Kidney (tissue), 22 donors: ENCODE measurements at places on chromosomes 3 and 15. TPM values are rescaled to one million over a fixed set of nuclear protein-coding genes. Genes with fewer than 3 reads are reported as not detected.

GRCh38 chr3:27451251-27451650, 32.9 kb downstream of the SLC4A7 start:
- H3K27ac ChIP-seq: no peak overlapping the region
- H3K4me1 ChIP-seq: no peaks in the 10 kb centered on the region
- H3K27me3 ChIP-seq: no peaks in the 10 kb centered on the region
- DNase-seq: no peak
- H3K4me3 ChIP-seq: no peak overlapping the region
- H3K36me3 ChIP-seq: no peaks in the 10 kb centered on the region

GRCh38 chr3:58698246-58698645, 31.7 kb upstream of the FAM3D start:
- H3K27ac ChIP-seq: no peak overlapping the region
- no peaks in the 10 kb centered on the region for H3K36me3 ChIP-seq
- H3K4me3 ChIP-seq: no peak overlapping the region
- no peaks in the 10 kb centered on the region for H3K27me3 ChIP-seq
- no peaks in the 10 kb centered on the region for H3K4me1 ChIP-seq

- no peak for DNase-seq
- H3K4me1 ChIP-seq: peaks cover 3% of the 10 kb centered on the region
- H3K27ac ChIP-seq: no peak overlapping the region
Observed at GRCh38 chr3:133487204-133487603, 86.3 kb upstream of the CDV3 start.

- H3K36me3 ChIP-seq: no peaks in the 10 kb centered on the region
- peaks cover 8% of the 10 kb centered on the region for H3K4me1 ChIP-seq
- no peaks in the 10 kb centered on the region for H3K27me3 ChIP-seq
- DNase-seq: peak; percentile 89
Observed at GRCh38 chr15:31128919-31129768, 27.6 kb upstream of the TRPM1 start.

IL5RA gene
- total RNA-seq: 1.1 TPM
